ENCODE measurements at places on chromosomes 13 and 19.

- DNase-seq: no peak
Observed at GRCh38 chr19:36526581-36526980, 1.5 kb downstream of the ZNF260 start.

DNA sequence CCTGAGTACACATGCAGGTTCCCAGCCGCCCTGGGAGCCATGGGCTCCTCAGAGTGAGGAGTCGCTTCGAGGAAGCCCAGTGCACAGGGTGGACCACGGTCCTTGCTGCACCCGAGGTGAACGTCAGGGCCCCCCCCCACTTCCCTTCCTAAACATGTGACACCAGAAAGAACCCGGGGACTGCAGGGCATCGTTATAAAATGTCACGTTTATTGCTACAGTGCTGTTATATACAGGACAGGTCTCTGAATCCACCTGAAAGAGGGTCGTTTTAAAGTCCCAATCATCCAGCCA is 3.8 kb upstream of the UQCR11 start:
- DNase-seq: no peak

DNA sequence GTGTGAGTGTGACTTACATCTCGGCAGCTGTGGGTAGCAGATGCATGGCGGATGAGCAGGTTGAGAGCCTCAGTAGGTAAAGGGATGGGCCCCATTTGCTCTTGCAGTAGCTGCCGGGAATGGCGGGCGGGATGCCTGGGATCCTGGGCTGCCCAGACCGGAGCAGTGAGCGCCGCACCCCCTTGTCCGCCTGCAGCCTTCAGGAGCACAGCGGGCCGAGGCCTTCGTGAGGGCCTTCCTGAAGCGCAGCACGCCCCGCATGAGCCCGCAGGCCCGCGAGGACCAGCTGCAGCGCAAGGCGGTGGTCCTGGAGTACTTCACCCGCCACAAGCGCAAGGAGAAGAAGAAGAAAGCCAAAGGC is 4.1 kb downstream of the POP4 start:
- DNase-seq: no peak

DNA sequence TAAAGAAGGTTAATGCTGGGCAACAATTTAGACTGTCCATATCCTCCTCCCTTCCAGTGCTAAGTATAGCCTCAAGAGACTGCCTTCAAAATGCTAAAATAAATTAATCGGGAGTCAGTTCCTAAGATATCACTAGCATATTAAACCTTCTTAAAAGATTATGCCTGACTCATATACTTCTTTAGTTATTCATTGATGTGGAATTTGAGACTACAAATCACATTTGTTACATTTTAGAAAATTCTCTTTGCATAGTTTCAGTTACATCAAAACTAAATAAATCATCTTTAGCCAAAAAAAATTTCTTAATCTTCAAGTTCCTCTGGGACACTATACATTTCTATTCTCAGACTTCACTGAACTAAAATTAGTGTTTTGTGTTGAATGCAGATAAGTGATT is 769.1 kb downstream of the PCDH9 start:
- no peak for DNase-seq

- peak; percentile 78 for DNase-seq
Observed at GRCh38 chr19:6161271-6161850, 25.9 kb downstream of the ACSBG2 start.

DNA sequence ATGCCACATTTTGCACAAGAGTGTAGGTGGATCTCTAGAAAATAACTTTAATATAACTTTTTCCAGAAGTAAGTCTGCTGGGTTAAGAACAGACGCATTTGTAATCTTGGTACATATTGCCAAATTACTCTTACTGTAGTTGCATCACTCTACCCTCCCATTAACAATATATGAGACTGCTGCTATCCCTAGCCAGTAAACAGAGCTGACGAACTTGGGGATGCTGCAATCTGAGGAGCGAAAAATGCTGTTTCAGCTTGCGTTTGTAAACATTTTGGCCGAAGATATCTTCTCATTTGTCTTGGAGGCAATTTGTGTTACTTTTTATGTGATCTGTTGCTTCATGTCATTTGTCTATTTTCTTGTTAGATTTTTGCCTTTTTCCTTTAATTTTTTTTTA is 1482.8 kb downstream of the OLFM4 start:
- no peak for DNase-seq

GRCh38 chr13:112616586-112617362 is 28.8 kb upstream of the TUBGCP3 start:
- peak; percentile 65 for DNase-seq
